ENCODE measurements at places on chromosomes 3 and 15. TPM values are rescaled to one million over a fixed set of nuclear protein-coding genes. Genes with fewer than 3 reads are reported as not detected.

GRCh38 chr3:20056725-20057611, 16.7 kb downstream of the KAT2B start:
- H3K27ac ChIP-seq: no peak overlapping the region
- H3K27me3 ChIP-seq: no peaks in the 10 kb centered on the region
- no peak for DNase-seq

The GREM1 gene
- not detected for total RNA-seq

DNA sequence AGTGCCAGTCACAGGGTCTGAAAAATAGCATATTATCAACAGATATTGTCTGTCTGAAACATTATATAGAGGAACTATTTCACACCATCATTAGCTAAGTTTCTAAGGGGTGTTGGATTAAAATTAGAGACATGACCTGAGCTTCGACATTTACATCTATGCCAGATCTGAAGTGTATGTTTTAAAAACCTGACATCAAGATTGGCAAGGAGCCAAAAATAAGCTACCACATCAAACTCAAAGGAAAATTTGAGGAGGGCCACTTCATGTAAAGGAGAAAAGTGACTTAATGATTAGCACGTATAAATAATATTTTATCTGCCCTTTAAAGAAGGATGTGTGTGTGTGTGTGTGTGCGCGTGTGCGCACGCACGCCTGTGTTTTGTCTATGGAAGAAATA, 752.0 kb upstream of the GRM7 start:
- H3K4me1 ChIP-seq: no peaks in the 10 kb centered on the region
- H3K4me3 ChIP-seq: no peak overlapping the region
- no peaks in the 10 kb centered on the region for H3K36me3 ChIP-seq
- no peaks in the 10 kb centered on the region for H3K27me3 ChIP-seq

The LEKR1 gene
- total RNA-seq: 0.77 TPM

GRCh38 chr3:132457286-132457685, 40.0 kb downstream of the DNAJC13 start:
- H3K27ac ChIP-seq: no peak overlapping the region
- no peak for DNase-seq
- peaks cover 71% of the 10 kb centered on the region for H3K36me3 ChIP-seq
- H3K27me3 ChIP-seq: no peaks in the 10 kb centered on the region
- no peak overlapping the region for H3K4me3 ChIP-seq
- H3K4me1 ChIP-seq: no peaks in the 10 kb centered on the region

GRCh38 chr15:32825219-32825618, 107.4 kb downstream of the GREM1 start:
- H3K27ac ChIP-seq: no peak overlapping the region
- no peaks in the 10 kb centered on the region for H3K36me3 ChIP-seq
- H3K27me3 ChIP-seq: no peaks in the 10 kb centered on the region
- no peak for DNase-seq
- H3K4me3 ChIP-seq: no peak overlapping the region

DNA sequence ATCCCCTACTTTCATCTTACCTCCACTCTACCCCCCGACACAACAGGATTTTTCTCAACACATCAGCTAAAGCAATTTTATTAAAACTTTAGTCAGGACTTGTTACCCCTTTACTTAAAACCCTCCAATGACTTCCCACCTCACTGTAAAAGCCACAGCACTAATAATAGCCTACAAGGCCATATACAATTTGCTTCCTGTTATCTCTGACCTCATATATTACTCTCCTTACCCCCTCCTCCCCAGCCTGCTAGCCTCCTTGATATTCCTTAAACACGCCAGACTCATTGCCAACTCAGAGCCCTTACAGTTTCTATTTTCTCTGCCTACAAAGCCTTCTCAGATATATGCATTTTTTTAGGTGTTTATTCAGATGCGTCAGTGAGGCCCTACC, 54.4 kb downstream of the DCUN1D1 start:
- H3K4me1 ChIP-seq: no peaks in the 10 kb centered on the region
- H3K27me3 ChIP-seq: no peaks in the 10 kb centered on the region
- no peak overlapping the region for H3K4me3 ChIP-seq
- no peak for DNase-seq
- H3K27ac ChIP-seq: no peak overlapping the region

- H3K27ac ChIP-seq: no peak overlapping the region
- no peaks in the 10 kb centered on the region for H3K27me3 ChIP-seq
- no peak overlapping the region for H3K4me3 ChIP-seq
- H3K4me1 ChIP-seq: no peaks in the 10 kb centered on the region
- H3K36me3 ChIP-seq: no peaks in the 10 kb centered on the region
Observed at GRCh38 chr3:102193255-102193654, 241.6 kb upstream of the ZPLD1 start.

DNA sequence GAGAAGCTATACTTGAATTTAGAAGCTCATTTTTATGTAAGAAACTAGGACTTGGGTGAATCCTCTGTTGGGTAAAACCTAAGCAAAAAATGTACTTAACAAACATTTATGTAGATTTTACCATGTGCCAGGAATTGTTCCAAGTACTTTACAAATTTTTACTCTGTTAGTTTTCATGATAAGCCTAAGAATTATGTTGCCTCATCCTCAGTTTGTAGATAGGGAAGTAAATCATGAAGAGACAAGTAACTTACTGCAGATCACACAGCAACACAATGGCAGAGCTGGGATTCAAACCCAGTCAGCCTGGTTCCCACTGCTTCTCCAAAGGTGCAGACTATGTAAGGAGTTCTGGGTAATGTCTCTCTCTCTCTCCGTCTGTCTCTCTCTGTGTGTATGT, 169.9 kb downstream of the DIPK2A start:
- no peaks in the 10 kb centered on the region for H3K36me3 ChIP-seq
- no peaks in the 10 kb centered on the region for H3K4me1 ChIP-seq
- H3K4me3 ChIP-seq: no peak overlapping the region

- H3K4me1 ChIP-seq: peaks cover 46% of the 10 kb centered on the region
- H3K4me3 ChIP-seq: peak overlapping the region; percentile 55
- H3K27ac ChIP-seq: no peak overlapping the region
Observed at GRCh38 chr15:60004846-60005351, 788 bp downstream of the FOXB1 start.

DNA sequence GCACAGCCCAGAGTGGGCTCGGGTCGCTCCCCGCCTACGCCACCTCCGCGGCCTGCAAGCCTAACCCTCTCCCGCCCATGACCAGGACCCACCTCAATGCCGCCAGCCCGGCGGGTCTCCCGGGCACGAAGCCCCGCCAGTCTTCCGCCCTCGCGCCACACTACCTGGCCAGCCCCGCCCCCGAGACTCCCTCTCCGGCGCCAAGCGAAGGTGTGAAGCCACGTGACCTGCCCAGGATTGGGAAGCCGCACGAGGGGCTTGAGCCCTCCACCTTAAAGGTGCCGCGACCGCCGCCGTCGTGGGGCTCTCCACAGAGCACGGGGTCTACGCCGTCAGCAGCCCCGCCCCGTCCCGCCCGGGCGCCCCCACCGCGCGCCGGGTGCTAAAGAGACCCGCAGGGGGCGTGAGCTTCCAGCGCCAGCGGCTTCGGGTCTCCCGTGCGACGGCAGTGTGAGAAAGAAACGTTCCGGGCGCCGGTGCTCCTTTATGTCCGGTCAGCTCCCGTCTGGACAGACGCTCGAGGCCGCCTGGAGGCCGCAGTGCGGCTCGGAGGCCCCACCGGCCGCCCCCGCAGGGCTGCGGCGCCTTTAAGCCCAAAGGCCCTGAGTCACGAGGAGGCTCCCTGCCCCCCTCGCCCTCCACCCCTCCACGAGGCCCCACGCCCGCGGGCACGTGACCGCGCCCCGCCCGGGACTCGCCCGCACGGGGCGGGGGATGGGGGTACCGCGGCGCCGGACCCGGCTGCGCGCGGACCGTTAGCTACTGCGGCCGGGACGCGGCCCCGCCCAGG, at the start of gene CPEB1:
CPEB1 (minus strand) TSS at position 319 of the 790 bp plus-strand sequence. CDS start 18,904 bp downstream, outside the sequence.
- DNase-seq: peak; percentile 46
- H3K4me3 ChIP-seq: peak within 1 kb of the TSS; percentile 24
- H3K4me1 ChIP-seq: peaks cover 18% of the 10 kb centered on the region
- H3K36me3 ChIP-seq: no peaks in the 10 kb centered on the region
- H3K27ac ChIP-seq: no peak within 1 kb of the TSS
- H3K27me3 ChIP-seq: peaks cover 48% of the 10 kb centered on the region

- no peaks in the 10 kb centered on the region for H3K36me3 ChIP-seq
- H3K4me1 ChIP-seq: no peaks in the 10 kb centered on the region
- no peak for DNase-seq
- no peaks in the 10 kb centered on the region for H3K27me3 ChIP-seq
- H3K27ac ChIP-seq: no peak overlapping the region
Observed at GRCh38 chr3:59831394-59831793, 781.6 kb upstream of the CFAP20DC start.

DNA sequence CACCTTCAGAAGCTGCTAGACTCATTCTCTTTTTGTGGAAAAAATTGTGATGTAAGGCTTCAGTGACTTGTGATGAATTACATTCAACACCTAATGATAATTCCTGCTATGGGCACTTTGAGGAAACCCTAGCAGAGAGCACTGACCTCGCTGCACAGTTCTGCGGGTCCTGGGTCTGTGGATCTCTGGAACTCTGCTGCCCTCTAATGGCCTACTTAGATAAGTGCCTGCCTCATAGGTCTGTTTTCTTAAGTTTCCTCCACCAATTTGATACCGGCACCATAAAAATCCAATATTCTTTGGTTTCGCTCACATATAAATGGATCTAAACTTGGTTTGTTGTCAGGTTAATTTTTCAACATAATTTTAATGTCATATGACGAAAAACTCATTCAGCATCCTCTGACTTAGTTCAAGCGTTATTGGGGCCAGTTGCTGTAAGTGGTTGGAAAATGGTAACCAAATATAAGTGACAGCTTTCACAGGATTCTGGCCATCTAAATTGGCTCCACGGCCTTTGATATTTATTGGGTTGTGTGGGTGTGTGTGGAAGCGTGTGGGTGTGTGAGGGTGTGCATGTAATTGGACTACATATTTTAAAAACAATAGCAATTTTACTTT, 10.4 kb downstream of the SLITRK3 start:
- no peak overlapping the region for H3K4me3 ChIP-seq
- H3K27me3 ChIP-seq: no peaks in the 10 kb centered on the region
- no peaks in the 10 kb centered on the region for H3K36me3 ChIP-seq
- no peak overlapping the region for H3K27ac ChIP-seq
- DNase-seq: no peak
- no peaks in the 10 kb centered on the region for H3K4me1 ChIP-seq

The RTP3 gene
- total RNA-seq: not detected

The ERICH6 gene
- total RNA-seq: not detected

The ABHD6 gene
- 1.9 TPM for total RNA-seq

DNA sequence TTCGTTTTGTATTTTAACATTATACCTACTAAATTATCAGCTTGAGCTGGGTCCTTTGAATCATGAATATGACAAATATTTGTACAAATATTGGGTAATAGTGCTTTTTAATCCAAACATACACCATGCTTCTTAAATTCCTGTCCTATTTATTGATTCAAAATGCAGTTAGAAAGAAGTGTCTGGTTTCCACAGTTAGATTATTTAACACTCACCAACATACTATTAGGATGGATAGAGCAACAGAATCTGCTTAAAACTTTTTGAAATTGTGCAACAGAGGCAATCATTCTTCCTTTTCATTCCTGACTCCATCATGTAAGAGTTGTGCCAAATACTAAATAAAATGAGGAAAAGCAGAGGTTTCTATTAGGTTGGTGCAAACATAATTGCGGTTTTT, 281.2 kb downstream of the LSAMP start:
- H3K4me1 ChIP-seq: no peaks in the 10 kb centered on the region
- no peak overlapping the region for H3K27ac ChIP-seq
- no peaks in the 10 kb centered on the region for H3K36me3 ChIP-seq
- no peak overlapping the region for H3K4me3 ChIP-seq
- no peaks in the 10 kb centered on the region for H3K27me3 ChIP-seq

The TP63 gene
- total RNA-seq: 0.31 TPM

DNA sequence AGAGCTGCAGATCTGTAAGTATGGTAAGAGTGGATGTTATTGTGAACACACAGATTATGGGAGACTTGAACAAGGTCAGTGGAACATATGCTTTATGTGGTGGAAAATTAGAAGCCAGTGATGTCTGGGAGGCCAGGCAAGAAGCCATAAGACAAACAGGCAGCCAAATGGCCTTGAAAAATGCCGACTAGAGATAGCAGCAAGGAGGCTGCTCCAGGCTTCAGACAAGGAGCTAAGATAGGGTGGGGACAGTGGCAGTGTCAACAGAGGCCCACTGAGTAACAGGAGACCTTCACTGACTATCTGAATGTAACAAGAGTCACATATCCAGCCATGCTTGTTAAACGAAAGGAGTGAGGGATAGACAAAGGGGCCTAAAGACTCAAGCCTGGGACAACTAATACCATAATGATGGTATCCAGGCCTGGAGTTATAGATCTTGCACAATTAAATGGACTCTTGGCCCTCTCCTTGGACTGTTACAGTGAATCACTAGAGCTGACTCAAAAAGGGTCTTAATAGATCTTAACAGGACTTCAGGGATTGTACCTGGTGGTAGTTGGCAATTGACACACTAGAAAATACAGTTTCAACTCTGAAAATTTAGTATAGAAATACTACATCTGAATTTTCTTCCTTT, 50.6 kb downstream of the CFAP20DC start:
- H3K36me3 ChIP-seq: no peaks in the 10 kb centered on the region
- H3K4me3 ChIP-seq: no peak overlapping the region
- DNase-seq: no peak
- H3K27me3 ChIP-seq: no peaks in the 10 kb centered on the region

DNA sequence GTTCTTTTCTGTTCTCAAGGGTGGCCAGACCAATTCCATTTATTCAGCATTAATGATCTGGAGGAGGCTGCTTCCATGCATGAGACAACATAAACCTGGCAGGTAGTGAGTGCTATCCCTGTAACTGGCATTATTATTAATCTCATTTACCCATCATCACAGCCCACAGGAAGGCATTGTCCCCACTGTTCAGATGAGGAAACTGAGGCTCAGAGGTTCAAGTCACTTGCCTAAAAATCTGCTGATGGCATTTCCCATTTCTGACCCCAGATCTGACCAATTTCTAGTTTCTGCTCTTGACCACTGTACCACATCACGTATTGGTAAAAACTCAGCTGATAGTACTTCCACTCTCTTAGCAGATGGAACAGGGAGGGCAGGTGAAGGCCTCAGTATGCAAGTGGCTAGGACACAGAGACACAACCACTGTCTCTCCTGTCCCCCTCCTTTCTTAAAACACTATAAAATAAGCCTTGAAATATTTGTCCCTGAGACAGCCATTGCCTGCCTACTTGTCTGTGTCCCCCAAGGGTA, 36.1 kb downstream of the TRANK1 start:
- H3K4me1 ChIP-seq: peaks cover 61% of the 10 kb centered on the region
- DNase-seq: no peak
- no peaks in the 10 kb centered on the region for H3K27me3 ChIP-seq
- H3K27ac ChIP-seq: peak overlapping the region; percentile 84
- H3K36me3 ChIP-seq: peaks cover 4% of the 10 kb centered on the region

DNA sequence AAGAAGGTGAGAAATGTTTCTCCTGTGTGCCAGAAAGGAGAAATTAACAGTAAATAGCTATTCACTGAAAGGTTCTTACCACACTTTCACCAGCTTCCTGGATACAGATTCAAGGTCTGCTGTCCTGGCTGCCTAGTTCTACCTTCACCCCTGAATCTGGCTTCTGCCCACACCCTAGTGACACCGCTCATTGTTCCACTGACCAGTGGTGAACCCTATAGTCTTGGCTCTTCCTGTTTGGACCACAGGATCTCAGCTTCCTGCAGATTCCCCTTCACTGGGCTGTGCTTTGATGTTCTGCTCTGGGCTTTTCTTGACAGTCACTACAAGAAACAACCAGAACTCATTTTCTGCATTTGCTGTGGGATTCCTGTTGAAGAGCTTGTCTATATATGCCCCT, 250.0 kb downstream of the XXYLT1 start:
- no peaks in the 10 kb centered on the region for H3K4me1 ChIP-seq
- no peak overlapping the region for H3K27ac ChIP-seq
- no peaks in the 10 kb centered on the region for H3K36me3 ChIP-seq
- no peaks in the 10 kb centered on the region for H3K27me3 ChIP-seq
- H3K4me3 ChIP-seq: no peak overlapping the region
- DNase-seq: no peak

The CSTA gene
- 1.4 TPM for total RNA-seq

Data from CD4-positive, alpha-beta T cell (primary cell).